Heart right ventricle (tissue), 16 donors: ENCODE measurements at places on chromosomes 4 and X. TPM values are rescaled to one million over a fixed set of nuclear protein-coding genes. Genes with fewer than 3 reads are reported as not detected.

DNA sequence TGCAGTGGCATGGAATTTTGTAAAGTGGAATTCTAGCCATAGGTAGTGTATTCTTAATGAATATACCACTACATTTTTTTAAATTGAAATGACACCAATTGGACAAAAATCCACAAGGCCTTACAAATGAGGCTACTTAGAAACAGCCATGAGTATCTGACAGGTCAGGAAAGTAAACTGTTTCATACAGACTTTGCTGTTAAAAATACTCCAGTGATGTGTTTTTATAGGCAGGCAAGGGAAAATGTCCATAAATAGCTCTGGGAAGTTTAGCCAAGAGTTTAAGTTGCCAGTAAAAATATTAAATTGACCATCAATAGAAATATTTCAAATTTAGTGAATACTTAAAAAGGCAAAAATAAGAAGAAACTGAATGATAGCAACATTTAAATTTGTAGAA, 41.8 kb upstream of the PDLIM5 start:
- peak overlapping the region; percentile 61 for H3K27ac ChIP-seq
- peaks cover 57% of the 10 kb centered on the region for H3K4me1 ChIP-seq
- no peaks in the 10 kb centered on the region for H3K27me3 ChIP-seq
- DNase-seq, result no peak

DNA sequence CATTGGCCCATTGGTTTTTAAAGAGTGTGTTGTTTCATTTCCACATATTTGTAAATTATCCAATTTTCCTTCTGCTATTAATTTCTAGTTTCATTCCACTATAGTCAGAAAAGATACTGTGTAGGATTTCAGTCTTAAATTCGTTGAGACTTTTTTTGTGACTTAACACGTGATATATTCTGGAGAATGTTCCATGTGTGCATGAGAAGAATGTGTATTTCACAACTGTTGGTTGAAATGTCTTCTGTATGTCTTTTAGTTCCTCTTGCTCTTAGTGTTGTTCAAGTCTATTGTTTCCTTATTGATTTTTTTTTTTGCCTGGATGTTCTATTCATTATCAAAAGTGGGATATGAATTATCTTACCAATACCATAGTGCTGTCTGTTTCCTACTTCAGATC, 606.9 kb downstream of the RPA4 start:
- no peaks in the 10 kb centered on the region for H3K36me3 ChIP-seq
- H3K27ac ChIP-seq, result no peak overlapping the region
- H3K4me3 ChIP-seq, result no peak overlapping the region
- no peaks in the 10 kb centered on the region for H3K4me1 ChIP-seq
- no peak for DNase-seq

GRCh38 chrX:386239-386767, 404 bp downstream of the PPP2R3B start:
- no peak for DNase-seq
- no peaks in the 10 kb centered on the region for H3K27me3 ChIP-seq
- peak overlapping the region; percentile 94 for H3K27ac ChIP-seq
- peaks cover 6% of the 10 kb centered on the region for H3K4me1 ChIP-seq
- no peaks in the 10 kb centered on the region for H3K36me3 ChIP-seq

Gene GYPE
- total RNA-seq, result 0.72 TPM

Gene AKAP4
- total RNA-seq, result not detected

Gene LRCH2
- total RNA-seq, result 1.9 TPM

Gene MAGEE2
- 0.13 TPM for total RNA-seq

Gene FRG2
- not detected for total RNA-seq

GRCh38 chr4:81459228-81459627, 12.5 kb downstream of the RASGEF1B start:
- H3K27me3 ChIP-seq, result no peaks in the 10 kb centered on the region
- no peak for DNase-seq
- H3K27ac ChIP-seq, result no peak overlapping the region
- no peak overlapping the region for H3K4me3 ChIP-seq
- H3K36me3 ChIP-seq, result no peaks in the 10 kb centered on the region
- H3K4me1 ChIP-seq, result no peaks in the 10 kb centered on the region

Gene F8A3
- 7.5 TPM for total RNA-seq

Gene UGT2B7
- total RNA-seq, result not detected

DNA sequence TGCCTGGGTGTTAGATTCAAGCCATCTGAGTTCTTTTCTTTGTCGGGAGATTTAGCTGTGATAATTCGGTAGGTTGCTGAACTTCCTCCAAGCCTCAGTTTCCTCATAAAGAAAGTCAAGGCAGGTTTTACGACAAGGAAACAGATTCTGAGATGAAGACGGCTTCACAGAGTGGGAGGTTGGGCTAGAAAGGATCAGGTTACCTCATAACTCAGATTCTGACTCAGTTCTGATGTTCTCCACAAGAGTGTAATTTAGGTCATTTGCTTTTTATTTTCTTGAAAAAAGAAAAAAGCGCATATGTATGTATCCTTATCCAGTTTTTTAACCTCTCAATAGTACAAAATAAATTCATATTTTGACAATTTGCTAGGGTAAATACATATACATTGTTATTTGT, 47.2 kb upstream of the ELOVL6 start:
- no peaks in the 10 kb centered on the region for H3K27me3 ChIP-seq
- no peaks in the 10 kb centered on the region for H3K4me1 ChIP-seq
- no peak overlapping the region for H3K4me3 ChIP-seq

GRCh38 chrX:103722505-103722904, 11.8 kb downstream of the TMEM31 start:
- no peaks in the 10 kb centered on the region for H3K36me3 ChIP-seq
- no peak overlapping the region for H3K27ac ChIP-seq
- H3K4me3 ChIP-seq, result no peak overlapping the region
- no peak for DNase-seq
- H3K27me3 ChIP-seq, result no peaks in the 10 kb centered on the region

DNA sequence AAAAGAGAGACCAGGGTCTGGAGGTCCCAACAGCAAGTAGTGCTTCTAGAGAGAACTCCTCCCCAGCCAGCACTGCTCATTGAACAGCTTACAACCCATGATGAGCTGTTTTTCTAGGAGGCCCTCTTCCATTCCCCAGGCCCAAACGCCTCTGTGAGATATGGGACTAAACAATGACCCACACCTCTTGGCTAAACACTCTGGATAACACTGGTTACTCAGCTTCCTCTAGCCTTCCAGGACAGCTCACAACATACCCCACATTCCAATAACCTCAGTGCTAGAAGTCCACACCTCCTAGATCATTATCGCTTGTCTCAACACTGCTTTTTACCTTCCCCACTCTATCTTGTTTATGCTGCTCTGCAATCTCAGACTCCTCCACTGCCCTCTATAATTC, 35.4 kb upstream of the PGRMC2 start:
- no peaks in the 10 kb centered on the region for H3K36me3 ChIP-seq
- no peaks in the 10 kb centered on the region for H3K27me3 ChIP-seq
- no peak for DNase-seq

Gene GAGE13
- total RNA-seq, result not detected

Gene YTHDC1
- total RNA-seq, result 42.4 TPM

- no peak overlapping the region for H3K27ac ChIP-seq
- DNase-seq, result no peak
- H3K36me3 ChIP-seq, result no peaks in the 10 kb centered on the region
Observed at GRCh38 chr4:54100595-54101189, 729 bp downstream of the GSX2 start.

Gene SPARCL1
- 235 TPM for total RNA-seq

GRCh38 chr4:123596805-123597204, 200.2 kb downstream of the SPRY1 start:
- peaks cover 20% of the 10 kb centered on the region for H3K4me1 ChIP-seq
- DNase-seq, result no peak
- no peaks in the 10 kb centered on the region for H3K36me3 ChIP-seq
- H3K4me3 ChIP-seq, result no peak overlapping the region

Gene CT45A3
- not detected for total RNA-seq

Gene TRIM2
- total RNA-seq, result 20.9 TPM

DNA sequence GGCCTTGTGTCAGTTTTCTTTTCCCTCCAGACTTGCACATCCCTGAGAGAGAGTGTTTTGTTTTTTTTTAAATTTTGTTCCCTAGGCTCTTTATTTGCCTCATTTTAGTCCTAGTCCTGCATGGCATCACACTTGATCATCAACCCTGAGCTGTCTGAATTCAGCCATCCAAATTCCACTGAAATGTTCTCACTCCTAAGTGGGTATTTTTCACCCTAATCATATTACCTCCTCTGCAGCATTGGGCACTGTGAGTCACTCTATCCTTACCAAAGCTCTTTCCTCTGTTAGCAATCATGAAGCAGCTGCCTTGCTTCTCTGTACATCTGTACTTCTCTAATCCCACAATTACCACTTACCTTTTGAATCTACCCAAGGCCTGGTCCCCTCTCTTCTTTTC, 356.6 kb upstream of the MAGEB2 start:
- H3K36me3 ChIP-seq, result no peaks in the 10 kb centered on the region
- no peaks in the 10 kb centered on the region for H3K4me1 ChIP-seq
- no peak overlapping the region for H3K4me3 ChIP-seq
- DNase-seq, result no peak
- no peaks in the 10 kb centered on the region for H3K27me3 ChIP-seq

DNA sequence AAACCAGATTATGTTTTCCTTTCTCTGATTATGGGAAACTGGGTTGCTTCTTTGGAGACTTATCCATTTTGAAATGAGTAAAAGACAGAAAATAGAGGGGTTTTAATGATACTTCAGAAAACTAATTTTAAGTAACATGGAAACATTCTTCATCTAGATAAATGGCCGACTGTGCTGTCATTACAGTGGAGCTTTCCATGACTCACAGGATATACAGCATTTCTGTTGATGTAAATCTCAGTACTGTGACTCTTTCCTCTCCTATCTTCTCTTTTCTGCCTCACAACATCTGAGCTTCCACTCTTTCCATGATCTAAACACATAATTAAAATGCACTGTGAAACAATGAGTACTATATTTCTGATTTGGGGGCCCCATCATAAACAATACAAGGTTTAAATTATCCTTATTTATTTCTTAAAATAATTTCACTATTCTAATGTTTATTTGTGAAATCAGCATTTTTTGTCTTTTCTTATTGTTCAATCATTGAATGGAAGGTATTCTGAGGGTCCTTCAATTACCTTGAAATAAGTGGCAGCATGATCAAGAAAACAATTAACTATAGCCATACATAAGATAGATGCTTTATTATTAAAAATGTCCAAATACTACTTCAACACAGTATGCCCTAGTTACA, 19.3 kb downstream of the SEC24D start:
- peaks cover 16% of the 10 kb centered on the region for H3K4me1 ChIP-seq
- H3K27ac ChIP-seq, result no peak overlapping the region
- no peaks in the 10 kb centered on the region for H3K27me3 ChIP-seq
- no peak for DNase-seq

GRCh38 chrX:31508338-31508737, 436.5 kb upstream of the FTHL17 start:
- no peaks in the 10 kb centered on the region for H3K36me3 ChIP-seq
- H3K4me1 ChIP-seq, result no peaks in the 10 kb centered on the region
- H3K4me3 ChIP-seq, result no peak overlapping the region
- H3K27ac ChIP-seq, result no peak overlapping the region
- DNase-seq, result no peak

DNA sequence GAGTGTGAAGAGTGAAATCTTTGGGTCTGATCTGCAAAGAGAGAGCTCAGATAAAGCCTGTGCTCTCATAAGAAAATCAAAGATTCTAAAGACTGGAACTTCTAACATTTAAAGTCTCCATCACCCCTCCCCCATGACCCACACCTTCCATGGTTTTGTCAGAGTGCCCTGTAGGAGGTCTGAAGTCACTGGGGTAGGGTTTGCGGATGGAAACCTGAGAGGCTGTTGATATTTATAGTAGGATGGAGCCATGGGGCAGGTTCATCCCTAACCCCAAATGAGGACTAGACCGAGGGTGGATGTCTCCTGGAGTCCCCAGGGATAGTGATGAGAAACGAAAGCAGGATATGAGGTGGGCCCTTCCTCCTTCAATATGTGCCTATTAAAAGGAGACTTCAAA, 28.4 kb upstream of the NLGN4X start:
- no peaks in the 10 kb centered on the region for H3K27me3 ChIP-seq
- H3K4me1 ChIP-seq, result no peaks in the 10 kb centered on the region
- H3K36me3 ChIP-seq, result no peaks in the 10 kb centered on the region
- no peak for DNase-seq
- no peak overlapping the region for H3K27ac ChIP-seq
- no peak overlapping the region for H3K4me3 ChIP-seq

DNA sequence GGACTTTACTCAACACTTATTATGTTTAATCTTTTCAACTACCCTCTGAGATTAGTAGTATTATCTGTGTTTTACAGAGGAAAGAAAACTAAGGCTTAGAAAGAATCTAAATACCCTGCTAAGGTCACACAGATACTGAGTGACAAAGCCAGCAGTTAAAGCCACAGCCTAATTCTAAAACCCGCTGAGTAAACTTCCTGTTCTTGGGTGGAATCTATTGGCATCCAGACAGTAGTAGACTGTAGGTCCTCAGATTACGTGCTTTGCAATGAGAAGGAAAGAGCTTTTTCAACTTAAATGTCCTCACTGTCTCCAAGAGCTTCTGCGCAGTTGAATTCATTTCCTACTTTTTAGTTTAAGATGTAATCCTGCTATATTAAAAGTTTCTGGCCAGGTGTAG, 126.0 kb downstream of the TENM3 start:
- peaks cover 5% of the 10 kb centered on the region for H3K27me3 ChIP-seq
- no peaks in the 10 kb centered on the region for H3K36me3 ChIP-seq
- no peak overlapping the region for H3K27ac ChIP-seq
- H3K4me1 ChIP-seq, result no peaks in the 10 kb centered on the region

Gene AFP
- total RNA-seq, result not detected

- H3K27ac ChIP-seq, result no peak overlapping the region
Observed at GRCh38 chr4:29536745-29537144, 1183.4 kb upstream of the PCDH7 start.

- H3K36me3 ChIP-seq, result no peaks in the 10 kb centered on the region
- no peak overlapping the region for H3K4me3 ChIP-seq
- DNase-seq, result no peak
- H3K4me1 ChIP-seq, result no peaks in the 10 kb centered on the region
Observed at GRCh38 chr4:128787509-128788311, 21.8 kb upstream of the JADE1 start.

GRCh38 chrX:150587585-150588503, 19.4 kb downstream of the MTM1 start:
- no peak overlapping the region for H3K4me3 ChIP-seq
- no peaks in the 10 kb centered on the region for H3K36me3 ChIP-seq
- no peak overlapping the region for H3K27ac ChIP-seq
- DNase-seq, result no peak
- no peaks in the 10 kb centered on the region for H3K4me1 ChIP-seq

Gene DTHD1
- total RNA-seq, result 0.10 TPM

DNA sequence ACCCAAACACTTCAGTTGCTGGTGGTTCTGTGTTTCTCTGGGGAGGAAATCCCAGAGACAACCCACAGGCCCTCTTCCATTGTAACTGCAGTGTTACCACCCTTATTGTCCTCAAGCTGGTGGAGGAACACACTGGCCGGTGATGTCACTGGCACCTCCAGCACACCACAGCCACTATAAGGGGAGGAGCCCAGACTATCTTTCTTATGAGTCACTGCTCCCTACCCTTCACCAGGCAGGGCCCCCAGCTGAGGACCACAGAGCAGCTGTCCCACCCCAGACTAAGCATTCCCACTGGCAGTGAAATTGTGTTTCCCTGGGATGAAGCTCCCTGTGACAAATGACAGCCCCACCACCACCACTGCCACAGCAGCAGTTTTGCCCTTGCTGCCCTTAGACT, 171.8 kb upstream of the FGF16 start:
- DNase-seq, result no peak
- no peaks in the 10 kb centered on the region for H3K27me3 ChIP-seq
- no peak overlapping the region for H3K4me3 ChIP-seq
- H3K36me3 ChIP-seq, result no peaks in the 10 kb centered on the region
- H3K4me1 ChIP-seq, result no peaks in the 10 kb centered on the region

Gene NXF2
- not detected for total RNA-seq

Gene BMPR1B
- 4.3 TPM for total RNA-seq

Gene PRDM8
- total RNA-seq, result 0.74 TPM
